ENCODE measurements at places on chromosomes 2 and 18. TPM values are rescaled to one million over a fixed set of nuclear protein-coding genes. Genes with fewer than 3 reads are reported as not detected.

The GAL3ST2 gene
- polyA plus RNA-seq: not detected

The ZBTB14 gene
- 18.4 TPM for polyA plus RNA-seq

The ABCA12 gene
- polyA plus RNA-seq: not detected

The ESPNL gene
- polyA plus RNA-seq: not detected

The NT5DC4 gene
- not detected for polyA plus RNA-seq

The FTCDNL1 gene
- polyA plus RNA-seq: 3.2 TPM

The INHA gene
- polyA plus RNA-seq: not detected

The CCDC68 gene
- polyA plus RNA-seq: not detected

The HOXD13 gene
- polyA plus RNA-seq: not detected

The CNGA3 gene
- polyA plus RNA-seq: not detected

The MAIP1 gene
- 16.8 TPM for polyA plus RNA-seq

The HPCAL1 gene
- 98.2 TPM for polyA plus RNA-seq

The BMP10 gene
- not detected for polyA plus RNA-seq

The INO80C gene
- 21.1 TPM for polyA plus RNA-seq

The DES gene
- not detected for polyA plus RNA-seq

The COLEC11 gene
- not detected for polyA plus RNA-seq

The C2orf15 gene
- polyA plus RNA-seq: 6.1 TPM

The METTL4 gene
- polyA plus RNA-seq: 14.7 TPM

The REG3G gene
- not detected for polyA plus RNA-seq

The TEKT4 gene
- polyA plus RNA-seq: not detected

The KRTCAP3 gene
- polyA plus RNA-seq: 3.9 TPM

The SULT1C4 gene
- polyA plus RNA-seq: not detected

The NR4A2 gene
- 4.8 TPM for polyA plus RNA-seq

The DOCK10 gene
- polyA plus RNA-seq: 47.8 TPM

The FOXI3 gene
- polyA plus RNA-seq: not detected

The SDC1 gene
- polyA plus RNA-seq: not detected

The SERPINB12 gene
- not detected for polyA plus RNA-seq

The FHL2 gene
- polyA plus RNA-seq: 2.6 TPM

The ANKRD23 gene
- 0.57 TPM for polyA plus RNA-seq

The CTAGE1 gene
- not detected for polyA plus RNA-seq

The RFTN2 gene
- polyA plus RNA-seq: 0.13 TPM

The NEU4 gene
- polyA plus RNA-seq: not detected

The ZNF521 gene
- polyA plus RNA-seq: not detected

The CENPA gene
- not detected for polyA plus RNA-seq

The SULT6B1 gene
- polyA plus RNA-seq: not detected

The TYW5 gene
- polyA plus RNA-seq: 3.5 TPM

The SKOR2 gene
- polyA plus RNA-seq: not detected

The KIF1A gene
- polyA plus RNA-seq: not detected

The MARCHF4 gene
- not detected for polyA plus RNA-seq

The COPS9 gene
- polyA plus RNA-seq: 389 TPM

The REG1B gene
- polyA plus RNA-seq: not detected

The IL1RL1 gene
- not detected for polyA plus RNA-seq

The NLRC4 gene
- polyA plus RNA-seq: 0.16 TPM

The DSC3 gene
- polyA plus RNA-seq: not detected

The ANKRD29 gene
- not detected for polyA plus RNA-seq

The CHRNG gene
- polyA plus RNA-seq: not detected

The CRYGC gene
- not detected for polyA plus RNA-seq

The LOXHD1 gene
- polyA plus RNA-seq: not detected

The SPHKAP gene
- polyA plus RNA-seq: not detected

The THAP4 gene
- 29.6 TPM for polyA plus RNA-seq

The DNAJC5G gene
- not detected for polyA plus RNA-seq

The TMEM247 gene
- polyA plus RNA-seq: not detected

The OTOS gene
- polyA plus RNA-seq: not detected

The DCDC2C gene
- not detected for polyA plus RNA-seq
